ENCODE measurements at places on chromosomes 4 and X.

DNA sequence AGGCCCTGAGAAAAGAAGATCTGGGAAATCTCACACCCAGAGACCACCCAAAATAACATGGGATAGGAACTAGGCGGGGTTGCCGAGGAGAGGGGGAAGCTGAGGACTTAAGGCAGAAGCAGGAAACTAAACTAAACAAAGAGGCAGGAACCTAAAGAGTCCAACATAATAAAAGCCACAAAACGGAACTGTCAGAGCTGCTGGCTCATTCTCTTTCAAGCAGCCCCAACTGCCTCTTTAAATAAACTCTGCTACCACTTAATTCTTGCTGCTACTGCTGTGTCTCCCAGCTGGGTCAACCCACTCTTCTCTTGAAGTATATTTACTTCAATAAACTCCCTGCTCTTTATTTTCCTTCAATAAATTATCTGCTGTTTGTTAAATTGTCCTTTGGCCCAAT, 44.5 kb downstream of the MAGEB16 start:
- no peak for DNase-seq

GRCh38 chr4:70425306-70425705, 27.6 kb downstream of the OPRPN start:
- no peak for DNase-seq

GRCh38 chr4:47839259-47839658, 1.4 kb upstream of the CORIN start:
- DNase-seq, result peak; percentile 82

DNA sequence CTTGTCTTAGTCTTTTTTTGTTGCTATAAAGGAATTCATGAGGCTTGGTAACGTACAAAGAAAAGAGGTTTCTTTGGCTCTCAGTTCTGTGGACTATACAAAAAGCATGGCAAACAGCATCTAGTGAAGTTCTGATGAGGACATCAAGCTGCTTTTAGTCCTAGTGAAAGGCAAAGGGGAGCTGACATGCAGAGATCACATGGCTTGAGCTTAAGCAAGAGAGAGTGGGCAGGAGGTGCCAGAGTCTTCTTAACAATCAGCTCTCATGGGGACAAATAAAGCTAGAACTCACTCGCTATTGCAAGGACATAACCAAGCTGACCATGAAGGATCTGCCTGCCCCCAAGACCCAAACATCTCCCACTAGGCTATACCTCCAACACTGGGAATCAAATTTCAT, 1063.1 kb downstream of the PCDH7 start:
- DNase-seq, result no peak

All from stimulated activated CD4-positive, alpha-beta T cell treated with anti-CD3 and anti-CD28 coated beads, Interleukin-1b, Interleukin-23, amount 100 ng/mL, for 48 hours (primary cell).